ENCODE measurements at places on chromosomes 7 and 10. TPM values are rescaled to one million over a fixed set of nuclear protein-coding genes. Genes with fewer than 3 reads are reported as not detected.

NPS gene
- not detected for total RNA-seq

ITGB8 gene
- 0.70 TPM for total RNA-seq

MALRD1 gene
- total RNA-seq = not detected

SPRN gene
- total RNA-seq = 0.16 TPM

ASB15 gene
- not detected for total RNA-seq

All from A549 treated with DMSO at 1 μM for 4 hours (cell line).